ENCODE measurements at places on chromosomes 1 and 21.

DNA sequence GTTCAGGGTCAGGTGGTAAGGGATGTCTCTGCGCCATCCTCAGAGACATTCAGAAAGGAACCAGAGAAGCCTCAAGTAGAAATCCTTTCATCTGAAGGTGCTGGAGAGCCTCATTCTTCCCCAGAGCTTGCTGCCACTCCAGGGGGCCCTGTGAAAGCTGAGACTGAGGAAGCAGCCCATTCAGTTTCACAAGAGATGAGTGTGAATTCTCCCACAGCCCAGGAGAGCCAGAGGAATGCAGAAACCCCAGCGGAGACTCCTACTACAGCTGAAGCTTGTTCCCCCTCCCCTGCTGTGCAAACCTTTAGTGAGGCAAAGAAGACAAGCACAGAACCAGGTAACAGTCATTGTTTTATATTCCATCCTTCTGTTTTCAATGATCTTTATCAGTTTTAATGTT lies 38.7 kb downstream of the ZBTB40 start:
- DNase-seq: no peak
- H3K4me3 ChIP-seq: no peak overlapping the region
- H3K36me3 ChIP-seq: peaks cover 4% of the 10 kb centered on the region
- peaks cover 3% of the 10 kb centered on the region for H3K4me1 ChIP-seq
- H3K27ac ChIP-seq: no peak overlapping the region

DNA sequence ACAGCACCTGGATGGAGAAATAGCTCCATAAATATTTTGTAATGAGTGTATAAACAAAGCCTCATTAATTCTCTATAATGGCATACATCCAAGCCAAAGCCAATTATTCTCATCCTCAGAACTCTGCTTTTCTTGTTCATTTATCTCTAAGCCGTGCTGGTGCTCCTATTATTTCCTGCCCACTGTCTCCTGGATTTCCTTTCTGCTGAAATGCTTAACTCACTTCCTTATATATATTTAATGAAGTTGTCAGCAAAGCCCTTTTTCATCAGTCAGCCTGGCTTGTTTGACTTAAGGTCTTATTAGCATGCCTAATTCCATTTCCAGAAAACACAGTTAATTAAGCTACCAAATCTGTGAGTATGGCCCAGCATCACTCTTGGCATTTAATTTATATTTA lies 93.4 kb downstream of the SLC25A24 start:
- H3K27me3 ChIP-seq: no peaks in the 10 kb centered on the region
- no peaks in the 10 kb centered on the region for H3K36me3 ChIP-seq
- H3K4me1 ChIP-seq: no peaks in the 10 kb centered on the region
- H3K4me3 ChIP-seq: no peak overlapping the region
- no peak for DNase-seq
- no peak overlapping the region for H3K27ac ChIP-seq

DNA sequence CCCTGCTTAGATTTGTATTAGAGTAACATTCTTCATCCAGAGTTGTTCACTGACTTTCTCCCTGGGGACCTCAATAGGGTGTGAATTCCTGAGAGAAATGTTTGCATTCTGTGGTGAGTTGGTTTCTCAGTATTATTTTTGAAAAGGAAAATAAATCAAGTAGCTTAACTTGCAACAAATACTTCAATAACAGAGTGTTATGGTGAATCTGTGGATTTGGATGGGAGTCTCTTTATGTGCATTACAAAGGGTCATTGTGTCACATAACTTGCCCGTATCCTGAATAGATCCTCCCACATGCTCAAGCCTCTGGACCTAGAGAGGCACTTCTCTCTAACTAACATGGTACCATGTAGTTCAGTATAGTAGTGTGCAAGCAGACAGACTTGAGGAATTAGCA lies 68.4 kb upstream of the IPO9 start:
- peak overlapping the region; percentile 89 for H3K27ac ChIP-seq
- DNase-seq: no peak
- H3K4me3 ChIP-seq: no peak overlapping the region
- H3K36me3 ChIP-seq: no peaks in the 10 kb centered on the region
- peaks cover 58% of the 10 kb centered on the region for H3K4me1 ChIP-seq
- H3K27me3 ChIP-seq: no peaks in the 10 kb centered on the region

DNA sequence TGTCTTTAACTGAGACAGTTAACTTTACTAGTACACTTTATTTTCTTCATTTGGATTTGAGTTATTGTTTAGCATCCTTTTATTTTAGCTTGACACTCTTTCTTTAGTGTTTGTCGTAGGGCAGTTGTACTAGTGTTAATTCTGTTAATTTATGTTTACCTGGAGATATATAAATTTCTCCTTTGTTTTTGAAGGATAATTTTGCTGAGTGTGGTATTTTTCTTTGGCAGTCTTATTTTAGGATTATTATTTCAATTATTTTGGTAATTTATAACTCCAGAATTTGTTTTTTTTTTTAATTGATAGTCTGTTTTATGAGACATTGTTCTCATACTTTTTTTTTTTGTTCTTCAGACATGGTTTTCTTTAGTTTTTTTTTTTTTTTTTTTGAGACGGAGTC lies 73.8 kb upstream of the CHODL start:
- DNase-seq: no peak
- H3K4me3 ChIP-seq: no peak overlapping the region
- no peaks in the 10 kb centered on the region for H3K36me3 ChIP-seq
- no peaks in the 10 kb centered on the region for H3K4me1 ChIP-seq
- no peak overlapping the region for H3K27ac ChIP-seq
- no peaks in the 10 kb centered on the region for H3K27me3 ChIP-seq

All from thoracic aorta (tissue), 2 donors.